ENCODE measurements at places on chromosomes 16 and 17. TPM values are rescaled to one million over a fixed set of nuclear protein-coding genes. Genes with fewer than 3 reads are reported as not detected.

DNA sequence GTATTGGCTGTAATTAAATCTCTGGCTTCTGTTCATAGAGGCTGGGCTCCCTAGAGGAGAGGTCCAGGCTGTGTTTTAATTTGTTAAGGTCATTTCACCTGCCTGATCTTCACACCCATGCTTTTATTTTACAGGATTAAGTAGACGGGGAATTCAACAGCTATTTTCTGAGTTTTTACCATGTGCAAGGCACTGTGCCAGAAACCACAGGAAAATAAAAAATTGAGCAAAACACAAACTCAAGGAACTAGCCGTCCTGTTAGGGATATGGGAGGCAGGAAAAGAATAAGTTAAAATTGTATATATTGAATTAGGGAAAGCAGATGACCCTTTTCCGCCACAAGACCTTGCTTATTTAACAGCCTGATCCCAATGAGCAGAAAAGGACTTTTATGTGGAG, 29.1 kb downstream of the HS3ST3A1 start:
- no peak for DNase-seq

- no peak for DNase-seq
Measured at GRCh38 chr17:427327-427726, 74.7 kb upstream of the RPH3AL start.

DNA sequence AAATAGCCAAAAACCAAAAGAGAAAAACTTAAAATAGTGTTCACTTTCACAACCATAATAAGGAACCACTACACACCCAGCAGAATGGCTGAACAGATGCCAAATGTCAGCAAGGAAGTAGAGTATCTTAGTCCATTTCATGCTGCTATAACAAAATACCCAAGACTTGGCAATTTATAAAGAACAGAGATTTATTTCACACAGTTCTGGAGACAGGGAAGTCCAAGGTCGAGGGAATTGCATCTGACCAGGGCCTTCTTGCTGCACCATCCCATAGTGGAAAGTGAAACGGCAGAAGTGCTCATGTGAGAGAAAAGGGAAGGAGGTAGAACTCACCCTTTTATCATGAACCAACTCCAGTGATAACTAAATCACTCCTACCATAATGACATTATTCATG, 33.8 kb upstream of the CCL22 start:
- DNase-seq: no peak

- no peak for DNase-seq
Measured at GRCh38 chr17:28575126-28575795, 1.4 kb downstream of the ALDOC start.

GRCh38 chr16:68116256-68116867, 31.2 kb downstream of the NFATC3 start:
- no peak for DNase-seq

DNA sequence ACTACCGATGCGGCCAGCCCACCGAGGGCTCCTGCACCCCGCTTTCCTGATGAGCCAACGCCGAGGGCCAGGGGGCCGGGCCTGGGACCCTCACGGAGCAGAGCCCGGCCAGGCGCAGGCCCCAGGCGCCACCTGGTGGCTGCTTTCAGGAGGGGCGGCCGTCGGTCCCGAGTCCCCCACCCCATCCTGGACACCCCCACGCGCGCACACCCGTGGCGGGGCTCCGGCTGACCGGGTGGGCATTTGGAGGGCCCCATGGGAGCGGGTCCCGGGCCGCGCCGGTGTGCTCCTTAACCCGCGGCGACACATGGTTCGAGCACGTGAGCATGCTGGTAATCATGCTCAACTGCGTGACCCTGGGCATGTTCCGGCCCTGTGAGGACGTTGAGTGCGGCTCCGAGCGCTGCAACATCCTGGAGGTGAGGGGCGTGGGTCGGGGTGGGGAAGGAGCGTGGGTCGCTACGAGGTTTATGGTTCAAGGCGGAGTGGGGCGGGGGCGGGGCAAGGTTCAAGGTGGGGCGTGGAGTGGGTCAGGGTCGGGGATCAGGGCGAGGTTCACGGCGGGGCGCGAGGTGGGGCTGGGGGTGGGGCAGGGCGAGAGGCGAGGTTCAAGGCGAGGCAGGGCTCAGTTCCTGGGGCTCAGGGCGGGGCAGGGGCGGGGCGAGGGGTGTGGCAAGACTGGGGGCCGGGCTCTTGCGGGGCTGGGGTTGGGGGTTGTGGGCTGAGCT, 30.2 kb downstream of the TPSG1 start:
- peak; percentile 34 for DNase-seq

DNA sequence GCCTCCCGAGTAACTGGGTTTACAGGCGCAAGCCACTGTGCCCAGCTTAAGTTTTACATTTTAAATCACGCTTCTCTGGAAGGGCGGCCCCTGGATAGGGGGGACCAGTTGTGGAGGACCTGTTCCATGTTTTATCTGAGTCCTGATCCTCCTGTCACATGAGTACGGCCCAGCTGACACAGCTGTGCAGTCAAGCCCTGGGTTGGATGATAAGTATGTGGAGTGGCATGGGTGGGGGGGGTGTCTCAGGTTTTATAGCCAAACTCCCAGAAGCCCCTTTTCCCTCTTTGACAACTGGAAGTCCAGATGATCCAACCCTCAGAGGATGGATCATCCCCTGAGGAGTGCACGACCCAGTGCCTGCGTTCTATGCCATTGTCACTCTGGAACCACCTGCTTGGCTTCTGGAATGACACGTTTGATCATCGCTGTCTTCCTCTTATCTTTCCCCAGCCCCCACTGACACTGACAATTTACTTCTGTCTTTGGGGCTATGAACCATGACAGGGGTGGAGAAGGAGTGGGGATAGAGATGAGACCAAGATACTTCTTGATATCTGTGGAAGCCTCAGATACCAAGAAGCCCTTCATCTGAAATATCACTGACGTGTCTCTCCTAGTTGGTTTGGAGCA, 191.2 kb downstream of the MSI2 start:
- no peak for DNase-seq

DNA sequence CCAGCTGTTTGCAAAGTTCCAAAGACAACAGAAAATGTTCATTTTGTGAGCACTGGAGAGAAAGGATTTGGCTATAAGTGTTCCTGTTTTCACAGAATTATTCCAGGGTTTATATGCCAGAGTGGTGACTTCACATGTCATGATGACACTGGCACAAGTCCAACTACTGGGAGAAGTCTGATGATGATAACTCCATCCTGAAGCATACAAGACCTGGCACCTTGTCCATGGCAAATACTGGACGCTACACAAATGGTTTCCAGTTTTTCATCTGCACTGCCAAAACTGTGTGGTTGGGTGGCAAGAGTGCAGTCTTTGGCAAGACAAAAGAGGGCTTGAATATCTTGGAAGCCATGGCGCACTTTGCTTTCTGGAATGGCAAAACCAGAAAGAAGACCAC, 385.0 kb downstream of the CDH11 start:
- DNase-seq: no peak

Gene HSD17B2
- total RNA-seq: not detected
